ENCODE measurements at places on chromosomes 1 and 21. TPM values are rescaled to one million over a fixed set of nuclear protein-coding genes. Genes with fewer than 3 reads are reported as not detected.

DNA sequence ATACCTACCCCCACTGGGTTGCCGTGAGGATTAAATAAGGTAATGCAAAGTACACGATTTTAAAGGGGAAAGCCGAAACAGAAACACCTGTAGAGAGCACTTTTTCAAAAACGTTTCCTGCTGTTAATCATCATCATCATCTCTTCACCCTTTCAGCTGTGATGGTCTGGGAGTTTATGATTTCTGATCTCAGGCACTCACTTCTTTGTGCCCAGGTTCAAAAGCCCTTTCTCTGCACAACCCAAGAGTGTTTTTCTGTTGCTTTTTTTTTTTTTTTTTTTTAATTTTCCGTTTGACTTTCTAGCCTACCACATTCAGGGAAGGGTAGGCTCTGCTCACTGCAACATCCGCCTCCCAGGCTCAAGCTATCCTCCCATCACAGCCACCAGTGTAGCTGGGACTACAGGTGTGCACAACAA is 936 bp upstream of the UBXN11 start:
- DNase-seq = no peak

GRCh38 chr1:8004803-8005573 is 21.1 kb downstream of the ERRFI1 start:
- DNase-seq = no peak

GRCh38 chr1:70090141-70090540 is 115.2 kb downstream of the LRRC40 start:
- no peak for DNase-seq

DNA sequence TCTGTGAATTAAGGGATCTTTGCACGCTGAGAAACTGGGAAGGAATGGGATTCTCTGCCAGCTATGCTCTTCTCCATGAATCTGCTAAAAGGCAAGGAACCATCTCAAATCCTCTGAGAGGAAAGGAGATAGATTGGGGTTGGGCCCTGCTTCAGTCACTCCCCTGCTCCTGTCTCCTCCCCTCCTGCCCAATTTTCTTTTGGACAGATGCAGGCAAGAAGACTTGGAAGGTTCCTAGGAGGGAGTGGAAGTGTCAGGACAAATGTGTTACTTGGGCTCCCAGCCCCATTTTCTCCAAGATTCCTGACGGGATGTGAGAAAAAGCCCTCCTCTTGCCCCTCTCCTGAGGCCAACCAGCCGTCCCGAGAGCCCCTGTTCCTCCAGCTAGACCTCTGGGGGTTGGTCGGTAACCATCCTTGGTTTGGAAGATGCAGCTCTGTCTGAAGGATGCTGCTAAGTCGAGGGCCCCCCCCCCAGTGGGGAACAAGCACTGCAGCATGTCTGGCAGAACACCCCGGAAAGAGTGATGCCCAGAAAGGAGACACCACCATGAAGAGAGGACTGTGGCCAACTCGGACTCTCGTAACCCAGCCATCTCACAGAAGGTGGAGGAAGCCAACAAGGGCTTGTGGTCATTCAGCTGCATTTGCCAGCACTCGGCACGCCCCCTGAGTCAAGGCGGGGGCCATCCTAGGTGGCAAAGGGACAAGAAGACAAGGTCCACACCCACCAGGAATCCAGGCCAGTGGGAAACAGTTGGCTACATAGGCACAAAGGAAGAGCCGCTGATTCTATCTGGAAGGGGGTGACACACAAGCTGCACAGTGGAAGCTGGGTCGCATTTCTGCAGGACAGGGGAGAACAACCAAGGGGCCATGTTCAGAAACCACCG is 43.7 kb downstream of the CDK18 start:
- no peak for DNase-seq

DNA sequence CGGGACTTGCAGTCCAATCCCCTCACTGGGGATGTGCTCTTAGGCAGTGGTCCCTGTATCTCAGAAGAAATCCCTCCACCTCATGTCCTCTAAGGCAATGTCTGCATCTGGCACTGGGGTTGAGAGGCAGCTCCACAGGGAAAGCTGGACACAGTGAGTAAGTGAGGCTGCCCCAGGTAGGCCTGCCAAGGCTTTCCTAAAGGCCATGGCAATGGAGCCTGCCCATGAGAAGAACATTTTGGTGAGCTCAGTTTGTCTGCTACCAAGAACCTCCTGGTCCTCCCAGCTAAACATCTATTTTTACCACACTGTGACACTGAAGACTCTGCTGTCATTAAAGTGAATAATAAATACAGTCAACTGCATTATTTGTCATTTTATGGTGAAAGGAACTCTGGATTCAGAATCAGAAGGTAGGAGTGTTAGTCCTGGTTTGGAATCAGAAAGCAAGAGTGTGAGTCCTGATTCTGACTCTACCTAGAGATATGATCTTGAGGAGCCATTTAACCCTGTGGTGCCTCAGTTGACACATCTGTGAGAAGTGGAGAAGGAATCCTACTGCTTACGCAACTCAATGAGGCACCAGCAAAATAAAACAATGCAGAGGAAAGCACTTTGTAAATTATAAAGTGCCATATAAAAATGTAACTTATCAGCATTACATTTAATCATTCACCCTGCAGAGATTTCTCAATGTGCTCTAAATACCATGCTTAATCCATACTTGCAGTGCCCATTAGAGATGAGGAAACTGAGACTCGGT is 41.0 kb downstream of the TBX15 start:
- DNase-seq = no peak

DNA sequence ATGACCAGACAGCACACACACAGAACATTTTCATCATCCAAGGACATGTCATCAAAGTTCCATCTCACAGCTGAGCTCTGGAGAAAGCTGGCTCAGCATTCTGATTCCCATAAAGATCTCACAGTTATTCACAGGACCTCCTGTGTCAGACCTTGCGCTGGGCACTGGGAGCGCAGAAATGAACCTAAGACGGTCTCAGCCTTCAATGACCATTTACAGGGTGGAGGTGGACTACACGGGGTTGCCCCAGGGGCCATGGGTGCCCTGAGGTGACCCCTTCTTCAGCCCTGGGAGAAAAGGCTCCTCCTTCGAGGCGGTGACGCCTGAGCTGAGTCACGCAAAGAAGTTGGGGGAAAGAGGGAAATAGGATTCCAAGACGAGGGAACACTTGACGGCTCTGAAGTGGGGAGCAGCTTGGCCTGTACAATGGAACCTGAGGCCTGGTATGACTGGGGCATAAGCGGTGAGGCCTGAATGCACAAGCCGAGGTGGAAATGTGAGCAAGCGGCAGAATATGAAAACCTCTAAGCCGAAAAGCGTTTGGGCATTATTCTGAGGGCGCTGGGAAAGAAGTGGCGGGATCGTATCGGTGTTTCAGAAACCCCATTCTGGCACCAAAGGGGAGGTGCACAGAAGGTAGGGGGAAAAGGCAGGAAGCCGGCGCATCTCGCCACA is 797 bp downstream of the CC2D1B start:
- no peak for DNase-seq

- DNase-seq = no peak
These were observed 27.8 kb downstream of the SELL start for GRCh38 chr1:169683661-169684060.

- DNase-seq = no peak
These were observed 338.6 kb upstream of the SNX7 start for GRCh38 chr1:98322966-98323365.

- DNase-seq = no peak
These were observed 40.0 kb upstream of the PRMT6 start for GRCh38 chr1:107016376-107016978.

DNA sequence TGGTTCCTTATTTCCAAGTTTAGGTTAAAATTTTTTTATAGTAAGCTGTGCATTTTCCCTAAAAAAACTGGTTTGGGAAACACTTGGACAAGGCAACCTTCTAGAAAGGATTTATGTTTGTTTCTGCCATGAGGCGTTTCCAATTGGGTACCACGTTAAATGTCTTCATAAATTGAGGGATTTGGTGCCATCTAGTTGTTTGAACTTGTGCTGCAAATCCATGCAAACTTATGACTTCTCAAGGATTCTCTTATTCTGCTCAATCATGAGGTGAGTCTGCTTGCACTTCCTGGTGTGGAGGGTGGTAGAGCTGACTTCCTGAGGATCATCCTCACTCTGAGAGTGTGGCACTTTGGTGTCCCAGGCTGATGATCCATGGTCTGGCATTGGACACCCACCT is 123.3 kb downstream of the PCNX2 start:
- DNase-seq = no peak

DNA sequence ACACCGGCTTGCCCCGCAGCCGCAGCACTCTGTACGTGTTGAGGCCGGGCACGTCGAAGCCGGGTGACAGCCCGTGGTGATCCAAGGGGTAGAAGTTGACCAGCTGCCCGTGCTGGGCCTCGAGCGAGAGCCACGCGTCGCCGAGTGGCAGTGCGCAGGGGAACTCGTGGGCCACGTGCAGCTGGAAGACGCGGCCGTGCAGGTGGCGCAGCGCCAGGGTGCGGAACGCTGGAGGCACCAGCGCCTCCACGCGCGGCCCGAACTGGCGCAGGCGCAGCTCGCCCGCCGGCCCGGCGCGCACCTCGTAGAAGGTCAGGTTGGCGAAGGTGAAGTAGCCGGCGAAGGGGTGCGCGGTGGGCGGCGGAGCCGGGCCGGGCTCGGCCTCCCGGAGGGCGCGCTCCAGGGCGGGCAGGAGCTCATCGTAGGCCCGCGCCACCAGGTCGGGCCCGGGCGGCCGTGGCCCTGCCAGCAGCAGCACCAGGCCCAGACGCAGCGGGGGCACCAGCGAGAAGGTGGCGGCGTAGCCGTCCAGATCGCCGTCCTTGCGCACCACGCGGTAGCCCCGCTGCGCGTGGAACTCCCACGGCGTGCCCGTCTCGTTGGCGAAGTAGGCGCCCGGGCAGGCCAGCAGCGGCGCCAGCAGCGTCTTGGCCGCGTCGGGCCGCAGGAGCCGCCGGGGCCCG is 19.5 kb downstream of the LACTBL1 start:
- DNase-seq = no peak

Gene CD53
- total RNA-seq = 21.5 TPM

DNA sequence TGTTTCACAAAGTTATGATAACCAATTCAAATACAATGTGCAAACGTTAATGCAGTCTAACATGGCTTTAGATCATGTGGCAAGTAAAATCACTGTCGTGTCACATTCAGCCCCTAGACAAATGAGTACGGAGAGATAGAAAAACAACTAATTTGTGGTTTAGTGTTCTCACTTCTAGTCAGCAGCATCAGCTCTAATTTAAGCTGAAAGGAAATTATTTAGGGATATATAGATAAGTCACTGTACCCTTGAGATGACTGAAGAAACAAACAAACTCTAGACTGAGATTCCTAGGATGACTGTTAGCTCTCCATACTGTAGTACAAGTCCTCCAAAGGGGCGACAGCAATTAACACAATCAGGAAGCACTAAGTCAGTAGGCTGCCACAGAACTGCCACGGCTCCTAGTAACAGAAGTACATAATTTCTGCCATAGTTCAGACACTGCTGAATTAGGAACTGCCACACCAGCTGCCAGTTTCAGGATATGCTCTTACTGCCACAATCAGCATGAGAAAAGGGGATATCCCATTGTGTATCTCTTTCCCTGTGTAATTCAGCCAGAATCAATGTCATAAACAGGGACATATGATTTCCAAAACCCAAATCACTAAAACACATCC is 150.4 kb upstream of the NEGR1 start:
- no peak for DNase-seq
